AML-193 (cell line): ENCODE measurements at places on chromosomes 5 and 9.

DNA sequence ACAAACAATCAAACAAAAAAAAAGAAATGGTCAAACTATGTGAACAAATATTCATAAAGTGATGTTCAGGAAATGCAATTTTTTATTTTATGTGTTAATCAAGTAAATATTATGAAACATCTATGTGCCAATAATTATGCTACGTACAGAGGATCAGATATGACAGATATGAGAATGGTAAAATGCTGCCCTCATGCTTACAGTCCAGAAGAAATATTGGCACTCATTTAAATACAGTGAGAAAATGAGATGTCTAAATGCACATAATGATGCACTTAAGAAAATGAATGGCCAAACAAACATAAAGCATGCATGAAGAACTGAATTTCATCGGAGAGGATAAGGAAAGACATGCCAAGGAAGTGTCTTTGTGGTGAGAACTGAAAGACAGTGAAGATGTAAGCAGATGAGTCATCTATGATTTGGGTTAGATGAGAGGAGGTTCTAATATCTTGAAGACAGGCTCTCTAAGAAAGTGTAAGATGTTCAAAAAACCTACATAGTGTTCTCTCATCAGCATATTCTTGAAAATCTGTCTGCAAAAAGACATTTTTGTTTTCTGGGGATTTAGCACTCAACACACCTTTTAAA lies 1231.1 kb upstream of the ACO1 start:
- DNase-seq: no peak

- no peak for DNase-seq
Observed at GRCh38 chr9:23587433-23587832, 238.6 kb downstream of the ELAVL2 start.

- DNase-seq: no peak
Observed at GRCh38 chr5:107011605-107012004, 659.1 kb downstream of the EFNA5 start.

DNA sequence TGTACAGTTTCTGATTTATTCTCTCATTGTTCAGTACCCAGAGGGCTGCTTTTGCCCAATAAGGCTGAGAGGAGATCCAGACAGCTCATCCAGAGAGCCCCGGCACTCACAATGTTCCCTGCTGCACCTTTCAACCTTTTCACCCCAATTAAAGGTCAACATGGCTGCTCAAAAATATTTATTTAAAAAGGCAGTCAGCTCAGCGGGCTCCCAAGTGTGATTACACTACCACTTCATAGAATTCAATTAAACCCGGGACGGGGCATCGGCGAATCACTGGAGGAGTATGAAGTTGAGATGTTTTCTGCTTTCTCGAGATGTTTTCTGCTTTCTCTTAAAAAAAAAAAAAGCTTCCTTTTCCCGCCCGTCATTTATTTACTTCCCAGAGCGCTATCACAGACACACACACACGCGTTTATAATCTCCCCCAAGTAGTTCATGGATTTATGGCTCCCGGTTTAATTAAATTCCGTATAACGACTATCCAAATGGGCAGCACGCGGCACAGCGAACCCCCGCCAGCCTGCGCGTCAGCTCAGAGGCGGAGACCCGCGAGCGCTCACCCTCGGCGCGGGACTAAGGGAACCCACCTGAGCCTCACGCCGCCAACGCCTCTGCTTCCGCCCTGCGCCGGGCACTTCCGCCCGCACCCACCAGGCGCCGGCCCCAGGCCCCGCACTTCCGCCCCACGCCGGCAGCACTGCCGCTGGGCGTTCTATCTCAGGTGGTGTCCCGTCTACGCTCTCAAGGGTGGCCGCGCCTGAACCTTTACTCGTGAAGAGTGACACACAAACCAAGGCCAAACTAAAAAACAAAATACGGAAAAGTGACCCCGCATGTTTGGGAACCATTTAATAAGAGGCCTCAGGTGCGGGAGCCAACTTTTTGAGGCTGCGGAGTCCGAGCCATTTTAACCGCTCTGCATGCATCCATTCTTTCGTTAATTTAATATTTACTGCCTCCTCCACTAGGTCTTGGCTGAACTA lies at the start of gene C5orf63:
Gene C5orf63, minus strand, starts transcription at position 642 of the 986 bp plus-strand sequence. CDS start 14,507 bp downstream, outside the sequence.
- DNase-seq: peak; percentile 51

GRCh38 chr9:101172616-101173015 lies 144.1 kb downstream of the PLPPR1 start:
- DNase-seq: no peak

GRCh38 chr5:133579766-133580165 lies 32.6 kb downstream of the FSTL4 start:
- no peak for DNase-seq

DNA sequence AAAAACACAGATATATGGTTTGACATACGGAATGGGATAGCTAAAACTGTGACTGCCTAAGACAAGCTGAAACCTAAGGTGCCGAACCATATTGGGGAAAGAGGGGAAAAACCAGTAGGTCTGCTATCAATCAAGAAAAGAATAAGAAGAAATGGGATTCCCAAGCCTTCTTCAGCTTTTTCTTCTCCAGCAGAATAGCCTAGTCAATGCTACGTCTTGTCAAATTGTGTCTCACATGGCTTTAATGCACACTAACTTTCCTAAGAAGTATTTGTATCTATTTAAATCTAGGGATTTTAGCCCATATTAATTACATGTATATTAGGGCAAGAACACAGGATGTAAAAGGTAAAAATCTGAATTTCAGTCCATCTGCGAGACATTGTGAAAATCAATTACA lies 797 bp upstream of the FBXO38 start:
- DNase-seq: no peak

GRCh38 chr9:33146298-33146697 lies 20.8 kb downstream of the B4GALT1 start:
- DNase-seq: no peak

DNA sequence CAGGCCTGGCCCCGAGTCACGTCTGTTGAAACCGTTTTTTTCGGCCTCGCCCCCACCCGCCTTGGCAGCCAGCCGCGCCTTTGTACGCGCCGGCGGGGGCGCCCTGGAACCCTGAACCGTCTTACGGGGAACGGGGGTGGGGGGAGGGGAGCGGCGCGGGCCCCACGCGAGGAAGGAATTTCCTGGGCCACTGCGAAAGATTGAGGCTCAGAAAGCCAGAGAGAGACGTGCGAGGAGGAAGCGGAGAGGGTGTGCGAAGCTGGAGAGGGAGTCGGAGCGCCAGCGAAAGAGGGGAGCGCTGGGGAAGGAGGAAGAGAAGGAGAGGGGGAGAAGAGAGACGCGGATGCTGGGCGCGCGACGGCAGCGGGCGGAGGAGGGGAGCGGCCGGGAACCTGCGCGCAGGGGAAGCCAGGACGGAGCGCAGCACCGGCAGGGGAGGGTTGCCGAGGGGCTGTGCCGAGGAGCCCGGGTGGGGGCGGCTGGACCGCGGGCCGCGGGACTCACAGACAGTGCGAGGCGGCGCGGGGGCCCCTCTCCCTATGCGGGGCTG lies 4.6 kb upstream of the PRDM12 start:
- DNase-seq: no peak

DNA sequence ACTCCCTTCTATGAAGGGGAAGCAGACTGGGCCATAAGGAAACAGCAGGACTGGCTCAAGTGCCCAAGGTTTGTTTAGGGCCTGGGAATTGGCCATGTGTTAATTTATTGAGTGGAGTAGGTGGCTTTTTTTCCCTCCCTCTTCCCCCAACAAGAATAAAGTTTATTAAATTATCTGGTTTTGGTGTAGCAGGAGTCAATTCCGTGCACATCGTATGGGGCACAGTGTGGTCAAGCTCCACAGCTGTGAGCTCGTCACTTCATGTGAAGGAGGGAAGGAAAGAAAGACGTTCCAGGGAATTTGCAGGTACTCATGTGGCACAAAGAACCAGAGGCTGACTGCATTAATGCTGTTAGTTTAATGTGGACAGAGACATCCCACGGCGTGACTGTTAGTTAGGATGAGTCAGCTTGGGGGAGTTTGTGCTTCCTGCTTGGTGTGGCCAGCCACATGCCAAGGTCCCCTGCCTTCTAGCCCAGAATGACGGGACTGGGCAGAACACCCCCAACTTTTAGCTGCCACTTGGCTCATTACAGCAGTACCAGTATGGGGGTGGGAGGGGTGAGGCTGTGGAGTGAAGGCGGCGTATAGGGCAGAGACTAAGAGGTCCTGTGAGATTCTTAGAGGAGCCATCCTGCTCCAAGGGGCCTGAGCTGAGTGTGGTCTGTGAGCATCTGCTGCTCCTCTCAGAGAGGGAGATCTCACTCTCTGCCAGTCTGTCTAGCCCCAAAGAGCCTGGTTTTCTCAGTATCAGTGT lies 33.2 kb downstream of the CSF1R start:
- peak; percentile 18 for DNase-seq

DNA sequence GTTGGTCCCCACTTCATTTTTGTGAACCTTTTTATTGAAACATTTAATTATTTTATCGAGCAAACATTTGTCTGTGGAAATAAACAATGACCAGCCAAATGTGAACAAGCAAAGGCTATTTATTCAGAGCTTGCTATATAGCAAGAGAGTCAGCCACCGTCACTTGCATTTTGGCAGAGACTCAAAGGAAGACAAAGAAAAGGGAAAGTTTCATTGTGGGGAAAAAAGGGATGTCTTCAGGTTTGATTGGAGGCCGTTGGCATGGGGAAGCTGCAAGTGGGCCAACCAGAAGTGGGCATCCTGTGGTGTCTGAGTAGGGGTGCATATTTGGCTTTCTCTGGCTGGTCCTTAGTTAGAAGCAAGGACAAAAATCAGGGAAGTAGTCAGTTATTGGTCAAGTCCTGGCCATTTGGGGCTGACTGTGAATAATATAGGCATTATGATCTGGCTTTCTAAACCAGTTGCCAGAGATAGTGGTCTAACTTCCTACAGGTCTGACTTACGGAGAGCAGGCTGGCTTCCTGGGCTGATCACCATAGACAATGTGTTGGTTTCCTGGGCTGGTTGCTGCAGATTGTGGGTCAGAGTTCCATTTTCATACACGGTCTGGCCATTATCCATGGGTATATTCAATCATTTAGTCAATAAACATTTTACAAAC lies 16.6 kb downstream of the ENC1 start:
- DNase-seq: no peak

GRCh38 chr9:96317335-96317980 lies 15.5 kb upstream of the HSD17B3 start:
- DNase-seq: peak; percentile 30

DNA sequence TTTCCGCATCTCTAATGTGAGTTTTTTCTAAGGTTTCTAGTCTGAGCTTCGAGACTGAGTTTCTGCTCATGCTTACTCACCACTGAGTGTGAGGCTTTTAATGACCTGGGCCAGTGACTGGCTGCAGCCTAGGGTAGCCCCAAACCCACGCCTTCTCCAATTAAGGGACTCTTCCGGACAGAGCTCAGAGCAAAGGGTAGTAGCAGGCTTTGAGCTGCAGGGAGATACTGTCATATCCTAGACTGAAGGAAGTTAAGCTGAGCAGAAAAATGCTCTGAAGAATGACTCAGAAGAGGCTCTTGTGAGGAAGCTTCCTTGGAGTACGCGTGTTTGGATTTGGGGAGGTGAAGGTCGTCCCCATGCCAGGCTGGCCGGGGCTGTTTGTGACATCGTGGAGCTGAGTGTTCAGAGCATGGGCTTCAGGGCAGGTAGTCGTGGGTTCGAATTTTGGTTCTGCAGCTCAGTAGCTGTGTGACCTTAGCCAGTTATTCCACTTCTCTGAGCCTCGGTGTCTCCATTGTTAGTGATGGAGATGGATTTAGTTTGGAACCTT lies 3.5 kb downstream of the USP20 start:
- peak; percentile 75 for DNase-seq

DNA sequence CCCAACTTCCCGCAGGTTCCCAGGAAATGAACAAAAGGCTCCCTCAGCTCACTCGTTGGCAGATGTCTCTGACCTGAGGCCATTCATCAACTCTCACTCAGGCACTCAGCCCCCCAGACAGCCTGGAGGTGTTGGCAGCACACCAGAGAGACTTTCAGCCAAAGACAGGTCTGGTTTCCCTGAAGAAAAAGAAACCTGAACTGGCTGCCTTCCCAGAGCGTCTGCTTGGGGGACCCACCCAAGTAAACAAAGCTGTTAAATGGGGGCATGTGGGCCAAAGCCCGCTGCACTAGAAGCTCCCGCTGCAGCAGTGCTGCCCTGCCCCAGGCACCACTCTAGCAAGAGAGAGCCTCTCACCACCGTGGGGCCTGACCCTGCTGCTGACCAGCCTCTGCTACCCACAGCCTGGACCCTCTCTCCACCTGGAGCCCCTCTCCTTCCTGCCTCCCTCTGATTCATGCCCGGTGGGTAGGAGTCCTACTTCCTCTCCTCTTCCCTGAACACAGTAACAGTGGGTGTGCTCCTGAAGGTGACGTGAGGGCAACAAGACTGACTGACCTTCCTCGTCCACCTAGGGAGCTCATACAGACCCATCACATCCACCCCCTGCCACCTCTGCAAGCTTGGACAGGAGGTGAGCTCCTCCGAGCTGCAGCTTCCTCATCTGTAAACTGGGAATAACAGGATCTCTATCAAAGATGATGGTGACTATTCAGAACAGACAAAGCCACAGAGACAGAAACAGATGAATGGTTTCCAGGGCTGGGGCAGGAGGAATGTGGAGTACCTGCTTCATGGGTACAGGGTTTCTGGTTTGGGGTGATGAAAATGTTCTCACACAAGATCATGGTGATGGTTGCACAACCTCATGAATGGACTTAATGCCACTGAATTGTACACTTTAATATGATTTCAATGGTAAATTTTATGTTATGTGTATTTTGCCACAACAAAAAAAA lies 31.0 kb upstream of the GABRP start:
- DNase-seq: no peak

DNA sequence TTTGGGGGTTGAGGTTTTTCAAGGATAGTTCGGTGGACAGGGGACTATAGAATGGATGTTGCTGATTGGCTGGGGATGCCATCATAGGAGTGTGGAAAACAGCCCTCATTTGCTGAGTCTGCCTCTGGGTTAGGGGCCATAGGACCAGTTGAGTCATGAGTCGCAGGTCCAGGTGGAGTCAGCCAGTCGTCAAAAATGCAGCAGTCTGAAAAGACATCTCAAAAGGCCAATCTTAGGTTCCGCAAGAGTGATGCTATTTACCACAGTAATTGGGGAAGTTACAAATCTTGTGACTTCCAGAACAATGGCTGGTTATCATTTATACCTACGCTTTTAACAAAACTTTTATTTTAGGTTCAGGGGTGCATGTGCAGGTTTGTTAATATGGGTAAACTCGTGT lies 276.0 kb upstream of the DMRT1 start:
- DNase-seq: no peak
